ENCODE measurements at places on chromosomes 11 and 22.
A peak's percentile ranks its signal among the peaks of the same experiment; 100 is the strongest.

DNA sequence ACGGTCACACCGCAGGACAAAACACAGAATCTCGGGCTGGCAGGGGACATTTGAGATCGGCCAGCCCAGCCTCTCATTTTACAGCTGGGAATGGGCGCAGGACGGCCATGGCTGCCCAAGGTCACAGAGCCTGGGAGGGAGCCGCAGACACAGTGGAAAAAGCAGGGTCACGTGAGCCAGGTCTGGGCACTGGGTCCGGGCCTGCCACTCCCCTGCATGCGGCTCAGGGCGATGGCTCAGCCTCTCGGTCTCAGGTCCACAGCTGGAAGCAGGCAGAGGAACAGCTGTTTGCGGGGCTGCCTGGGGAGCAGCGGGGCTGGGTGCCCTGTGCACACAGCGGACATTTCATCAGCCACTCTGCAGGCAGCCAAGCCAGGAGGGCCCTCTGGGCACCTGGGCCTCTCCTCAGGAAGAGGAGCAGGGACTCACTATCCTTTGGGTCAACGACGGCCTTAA is 10.4 kb upstream of the PPARA start:
- no peak for DNase-seq

GRCh38 chr11:16215352-16215751 is 141.0 kb downstream of the SOX6 start:
- no peak for DNase-seq

DNA sequence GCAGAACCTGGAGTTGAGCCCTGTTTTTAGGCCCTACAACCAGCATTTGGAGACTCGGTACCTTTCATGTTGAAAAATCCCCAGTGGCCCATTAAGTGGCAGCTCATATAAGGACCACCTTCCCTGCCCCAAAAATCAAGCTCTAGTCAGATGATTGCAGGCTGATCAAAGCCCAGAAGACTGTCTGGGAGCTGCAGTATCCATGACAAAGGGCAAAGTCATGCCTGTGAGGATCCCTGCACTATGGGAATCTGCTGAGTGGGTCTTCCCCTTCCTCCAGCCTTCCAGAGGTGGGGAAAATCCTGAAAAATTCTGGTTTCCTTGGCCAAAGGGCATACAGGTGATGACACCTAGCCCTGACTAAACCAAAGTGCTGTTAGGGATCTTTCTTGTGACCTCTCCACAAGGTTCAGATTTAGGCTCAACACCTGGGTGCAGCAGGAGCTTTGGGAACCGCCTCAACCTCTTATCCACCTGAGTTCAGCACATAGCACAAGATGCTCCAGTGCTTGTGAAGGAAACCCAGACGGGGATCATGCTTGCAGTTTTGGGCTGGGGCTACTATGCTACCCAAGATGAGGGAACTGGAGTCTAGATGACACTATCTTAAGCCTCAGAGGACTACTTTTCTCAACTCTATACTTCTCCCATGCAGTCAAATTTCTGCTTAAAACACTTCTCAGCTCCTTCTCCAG is 1.2 kb upstream of the TRIM3 start:
- DNase-seq: no peak

DNA sequence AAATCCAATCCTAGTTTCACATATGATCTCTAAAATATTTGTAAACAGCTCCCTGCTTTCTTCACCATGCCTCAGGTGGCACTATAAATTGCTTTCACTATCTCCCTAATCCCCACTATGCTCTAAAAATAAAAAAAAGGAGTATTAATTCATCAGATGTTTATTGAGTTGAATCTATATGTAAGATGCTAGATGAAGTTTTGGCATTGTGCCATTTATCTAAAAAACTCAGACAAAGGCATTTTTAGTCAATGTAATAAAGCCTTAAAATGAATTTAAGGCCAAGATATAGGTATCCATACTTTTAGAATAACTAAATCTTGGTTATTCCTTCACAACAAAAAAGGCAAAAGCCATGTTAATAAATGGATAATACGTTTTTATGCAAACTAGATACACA is 373.9 kb downstream of the ETS1 start:
- no peak for DNase-seq

DNA sequence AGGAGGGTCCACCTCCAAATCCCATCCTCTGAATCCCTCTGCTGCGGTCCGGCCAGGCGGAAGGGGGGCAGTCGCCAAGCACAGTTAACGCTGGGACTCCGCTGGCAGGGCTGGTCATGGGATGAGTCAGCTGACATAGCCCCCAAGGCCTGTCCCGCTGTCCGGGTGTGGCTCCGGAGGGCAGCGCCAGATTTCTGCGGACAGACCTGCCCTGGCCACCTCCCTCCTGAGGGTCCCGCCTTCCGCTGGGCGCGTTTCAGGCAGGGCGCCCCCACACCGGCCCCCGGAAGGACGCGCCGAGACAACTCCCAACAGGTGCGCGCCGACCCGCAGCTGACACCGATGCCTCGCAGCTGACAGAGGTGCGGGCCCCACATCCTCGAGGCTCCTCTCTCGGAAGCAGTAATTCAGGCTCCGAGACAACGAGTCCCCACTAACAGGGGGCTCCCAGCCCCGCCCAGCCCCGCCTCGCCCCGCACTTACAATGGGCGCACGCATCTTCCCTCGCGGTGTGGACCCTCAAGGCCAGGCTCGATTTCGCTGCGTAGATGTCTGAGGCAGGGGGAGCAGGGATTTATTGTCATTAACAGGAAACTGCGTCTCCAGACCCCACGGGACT is 607 bp downstream of the PLAAT3 start:
- no peak for DNase-seq

DNA sequence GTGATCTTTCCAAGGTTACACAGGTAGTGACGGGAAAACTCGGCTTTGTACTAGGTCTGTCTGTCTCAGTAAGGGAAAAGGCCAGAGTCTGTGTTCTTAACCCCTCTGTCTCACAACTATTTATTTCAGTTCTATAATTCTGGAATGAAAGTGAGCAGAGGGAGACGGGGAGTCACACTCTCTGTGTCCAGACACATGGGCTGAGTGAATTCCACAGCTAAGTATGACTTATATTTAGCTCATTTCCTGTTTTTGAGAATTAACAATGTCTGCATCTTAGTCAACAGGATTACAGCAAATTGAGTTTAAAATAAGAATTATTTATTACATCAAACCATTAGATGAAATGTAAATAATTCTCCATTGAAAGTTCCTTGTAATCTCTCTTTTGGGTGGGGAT is 62.5 kb upstream of the OR4B1 start:
- DNase-seq: no peak

DNA sequence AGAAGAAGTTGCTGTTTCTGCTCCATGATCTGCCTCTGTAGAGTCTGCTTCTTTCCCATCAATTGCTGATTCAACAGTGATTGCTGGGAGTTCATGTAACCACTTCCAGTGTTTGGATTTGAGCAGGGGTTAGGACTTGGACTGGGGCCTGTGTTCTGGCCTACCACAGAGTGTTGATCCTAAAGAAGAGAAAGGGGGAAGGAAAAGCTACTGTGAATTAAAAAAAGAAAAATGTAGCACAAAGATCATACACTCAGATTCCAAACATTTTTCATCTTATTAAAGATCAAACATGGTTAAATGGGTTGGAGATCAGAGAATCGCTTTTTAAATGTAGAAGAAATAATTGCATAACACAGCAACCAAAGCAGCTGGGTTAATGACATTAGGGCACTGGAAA is 67.6 kb upstream of the MTMR2 start:
- no peak for DNase-seq

- no peak for DNase-seq
These were observed 5.1 kb upstream of the MYRF start for GRCh38 chr11:61747192-61747966.

- peak; percentile 11 for DNase-seq
These were observed 62.1 kb downstream of the THAP12 start for GRCh38 chr11:76318744-76319384.
